ENCODE measurements at places on chromosomes 16 and 17.

DNA sequence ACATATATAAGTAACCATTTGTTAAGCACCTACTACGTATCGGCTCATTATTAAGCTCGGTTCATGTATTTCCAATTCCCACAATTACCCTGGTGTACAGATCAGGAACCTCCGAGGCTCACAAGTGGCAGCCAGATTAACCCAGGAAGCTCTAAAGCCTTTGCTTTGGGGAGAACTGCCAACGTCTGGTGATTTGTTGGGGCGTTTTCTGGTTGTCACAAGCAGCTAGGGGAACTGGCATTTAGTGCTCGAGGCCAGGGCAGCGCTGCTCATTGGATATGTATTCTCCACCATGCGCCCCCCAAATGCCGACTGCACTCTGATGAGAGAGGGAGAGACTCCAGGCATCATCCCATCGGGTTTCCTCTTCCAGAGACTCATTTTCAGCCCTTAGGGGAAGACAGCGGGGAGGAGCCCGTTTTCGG lies 541 bp downstream of the ZNF18 start:
- DNase-seq: no peak

DNA sequence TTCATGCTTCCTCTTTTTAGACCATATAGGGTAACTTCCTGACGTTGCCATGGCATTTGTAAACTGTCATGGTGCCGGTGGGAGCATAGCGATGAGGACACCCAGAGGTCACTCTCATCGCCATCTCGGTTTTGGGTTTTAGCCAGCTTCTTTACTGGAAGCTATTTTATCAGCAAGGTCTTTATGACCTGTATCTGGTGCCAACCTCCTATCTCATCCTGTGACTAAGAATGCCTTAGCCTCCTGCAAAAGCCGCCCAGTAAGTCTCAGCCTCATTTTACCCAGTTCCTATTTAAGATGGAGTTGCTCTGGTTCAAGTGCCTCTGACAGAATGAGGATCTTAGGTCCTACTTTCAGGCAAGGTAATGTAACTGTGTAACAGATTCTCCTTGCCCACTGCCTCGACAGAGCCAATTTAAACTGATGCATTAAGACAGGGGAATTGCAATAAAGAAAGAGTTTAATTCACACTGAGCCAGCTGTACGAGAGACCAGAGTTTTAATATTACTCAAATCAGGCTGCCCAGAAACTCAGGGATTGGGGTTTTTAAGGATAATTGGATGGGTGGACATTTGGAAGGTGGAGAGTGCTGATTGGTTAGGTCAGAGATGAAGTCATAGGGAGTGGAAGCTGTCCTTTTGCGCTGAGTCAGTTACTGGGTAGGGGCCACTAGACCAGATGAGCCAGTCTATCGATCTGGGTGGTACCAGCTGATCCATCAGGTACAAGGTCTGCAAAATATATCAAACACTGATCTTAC lies 59.9 kb upstream of the ATF7IP2 start:
- no peak for DNase-seq

- DNase-seq: peak; percentile 62
Measured at GRCh38 chr17:50297407-50297865, 23.2 kb downstream of the TMEM92 start.

DNA sequence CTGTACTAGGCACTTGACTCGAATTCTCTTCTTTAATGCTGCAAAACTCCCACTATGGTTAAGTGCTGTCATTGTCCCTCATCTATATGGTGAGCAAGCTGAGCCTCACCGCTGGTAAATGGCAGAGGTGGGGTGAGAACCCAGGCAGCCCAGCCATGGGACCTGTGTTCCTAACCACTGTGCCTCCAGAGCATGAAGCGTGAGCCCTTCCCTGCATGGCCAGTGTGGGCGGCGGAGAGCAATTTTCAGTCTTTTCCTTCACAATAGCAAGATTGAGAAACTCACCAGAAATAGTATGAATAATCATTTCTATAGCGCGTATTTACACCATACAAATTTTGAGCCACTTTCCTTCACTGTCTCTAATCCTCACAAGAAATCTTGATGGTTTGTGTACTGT lies 9.2 kb downstream of the BFAR start:
- DNase-seq: no peak

GRCh38 chr16:27316038-27316680 lies 2.4 kb downstream of the IL4R start:
- DNase-seq: no peak

DNA sequence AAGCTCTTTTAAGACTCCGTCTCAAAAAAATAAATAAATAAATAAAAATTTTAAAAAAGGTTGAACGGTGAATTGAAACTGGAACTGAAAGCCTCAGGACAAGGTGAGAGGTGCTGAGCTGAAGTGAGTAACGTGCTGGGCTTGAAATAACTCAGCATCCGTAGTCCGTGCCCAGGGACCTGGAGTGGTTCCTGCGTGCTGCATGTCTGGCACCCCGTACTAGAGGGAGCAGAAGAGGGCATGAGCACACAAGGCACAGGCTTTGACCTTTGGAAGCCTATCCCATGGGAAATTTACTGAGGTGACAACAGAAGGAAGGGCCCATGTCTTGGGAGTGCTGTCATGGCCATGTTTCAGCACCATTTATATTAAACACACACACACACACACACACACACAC lies 4.5 kb upstream of the MEIOB start:
- no peak for DNase-seq

DNA sequence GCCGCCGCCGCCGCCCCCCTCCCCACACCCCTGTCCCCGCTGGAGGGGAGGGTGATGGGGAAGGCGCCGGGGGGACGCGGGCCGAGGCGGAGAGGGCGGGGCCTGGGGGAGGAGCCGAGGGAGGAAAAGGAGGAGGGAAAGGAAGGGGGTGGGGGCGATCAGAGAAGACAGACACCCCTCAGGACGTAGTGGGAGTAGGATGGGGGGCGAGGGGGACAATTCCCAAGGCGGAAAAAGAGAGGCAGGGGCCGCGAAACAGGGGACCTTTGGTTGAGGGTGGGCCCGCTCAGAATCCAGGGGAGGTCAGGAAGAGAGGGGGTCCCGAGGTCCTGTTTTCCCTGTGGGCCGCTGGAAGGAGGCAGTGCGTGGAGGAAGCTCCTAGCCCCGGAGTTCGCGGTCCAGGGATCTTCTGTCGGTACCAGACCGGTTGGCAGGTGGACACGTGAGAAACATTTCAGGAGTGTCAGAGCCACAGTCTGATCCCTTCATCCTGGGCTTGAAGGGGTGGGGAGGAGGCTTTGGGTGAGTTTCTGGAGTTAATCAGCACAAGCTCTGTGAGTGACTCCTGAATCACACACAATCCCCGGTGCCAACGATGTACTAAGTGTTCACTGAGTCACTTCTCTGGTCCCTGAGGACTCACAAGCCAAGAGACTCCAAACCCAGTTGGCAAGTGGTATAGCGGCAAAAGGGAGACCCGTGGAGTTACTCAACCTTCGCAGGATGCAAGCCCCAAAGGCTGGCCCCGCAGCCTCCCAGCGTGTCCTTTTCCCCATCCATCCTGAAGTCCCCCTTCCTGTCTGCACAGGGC lies at the start of gene XYLT1:
XYLT1 (minus strand) TSS at position 53 of the 811 bp plus-strand sequence. CDS start 164 bp downstream, outside the sequence.
- DNase-seq: no peak

DNA sequence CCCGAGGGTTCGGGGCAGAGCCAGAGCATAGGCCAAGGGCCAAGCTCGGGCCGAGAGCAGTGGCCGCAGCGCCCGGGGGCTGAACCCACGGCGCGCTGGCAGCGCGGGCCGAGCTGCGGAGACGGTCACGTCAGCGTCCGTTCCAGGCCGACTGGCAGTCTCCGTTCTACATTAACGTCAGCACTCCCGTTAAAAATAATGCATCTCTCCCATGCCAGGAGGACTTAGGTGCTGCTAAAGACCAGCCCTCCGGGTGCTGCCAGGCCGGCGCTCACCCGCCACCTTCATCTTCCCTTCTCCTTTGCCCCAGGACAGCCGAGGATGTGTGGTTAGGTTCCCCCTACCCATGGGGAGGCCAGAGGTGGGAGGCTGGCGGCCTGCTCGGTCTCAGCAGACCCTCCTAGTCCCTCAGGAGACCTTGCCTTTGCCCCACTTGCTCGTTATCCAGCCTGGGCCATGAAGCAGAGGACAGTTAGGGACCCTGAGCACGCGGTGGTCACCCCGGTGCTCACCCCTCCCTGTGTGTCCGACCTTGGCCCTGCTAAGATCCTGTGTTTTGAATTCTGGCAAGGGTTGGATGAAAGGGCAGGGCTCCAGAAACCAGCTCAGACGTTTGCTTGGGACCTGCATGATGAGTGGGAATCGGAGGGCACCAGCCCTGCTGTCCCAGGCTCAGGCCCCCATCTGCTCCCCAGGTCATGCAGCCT lies 572 bp downstream of the MPG start:
- DNase-seq: no peak

- no peak for DNase-seq
Measured at GRCh38 chr17:56710986-56711385, 117.5 kb downstream of the NOG start.

GRCh38 chr16:57622361-57623250 lies 5.8 kb upstream of the ADGRG1 start:
- DNase-seq: no peak

GRCh38 chr16:86573646-86574508 lies 4.5 kb upstream of the FOXL1 start:
- DNase-seq: no peak

DNA sequence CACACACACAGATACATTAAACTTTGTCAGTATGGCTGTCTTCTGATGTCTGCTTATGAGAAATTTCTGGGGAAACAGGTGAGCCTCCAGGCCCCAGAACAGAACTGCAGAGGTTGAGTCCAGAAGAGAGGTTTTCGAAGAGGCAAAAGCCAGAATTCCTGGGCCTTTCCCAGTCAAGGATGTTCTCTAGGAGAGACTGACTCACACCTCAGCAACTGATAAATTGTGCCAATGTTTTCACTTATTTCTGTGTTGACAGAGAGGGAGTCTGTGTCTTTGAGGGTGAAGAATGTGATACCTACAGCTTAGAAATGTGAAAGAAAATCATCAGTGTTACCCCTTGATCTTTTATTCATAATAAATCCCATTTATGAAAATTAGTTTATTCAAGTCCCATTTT lies 30.3 kb downstream of the LDHD start:
- no peak for DNase-seq

GRCh38 chr16:17357307-17358062 lies 113.3 kb downstream of the XYLT1 start:
- DNase-seq: no peak

GRCh38 chr17:7323731-7324437 lies 5.3 kb downstream of the NEURL4 start:
- no peak for DNase-seq

DNA sequence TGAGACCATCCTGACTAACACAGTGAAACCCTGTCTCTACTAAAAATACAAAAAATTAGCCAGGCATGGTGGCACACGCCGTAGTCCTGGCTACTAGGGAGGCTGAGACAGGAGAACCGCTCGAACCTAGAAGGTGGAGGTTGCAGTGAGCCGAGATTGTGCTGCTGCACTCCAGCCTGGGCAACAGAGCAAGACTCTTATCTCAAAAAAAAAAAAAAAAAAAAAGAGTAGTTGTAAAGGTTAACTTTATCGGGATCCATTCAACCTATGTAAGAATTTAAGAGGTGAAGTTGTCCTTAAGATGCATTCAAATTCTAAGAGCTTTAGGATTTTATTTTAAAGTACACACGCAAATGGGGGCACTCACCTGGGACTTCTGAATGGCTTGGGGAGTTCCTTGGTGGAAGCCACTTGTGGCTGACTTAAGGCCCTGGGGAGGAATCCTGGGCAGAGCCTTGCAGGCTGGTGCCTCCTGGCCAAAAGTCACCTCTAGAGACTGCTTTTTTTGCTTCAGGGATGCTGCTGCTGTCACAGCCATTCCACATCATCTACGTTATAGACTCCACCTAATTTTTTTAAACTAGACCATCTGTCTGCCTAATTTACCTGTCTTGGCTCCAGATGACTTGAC lies 3.3 kb downstream of the CTCF start:
- no peak for DNase-seq

DNA sequence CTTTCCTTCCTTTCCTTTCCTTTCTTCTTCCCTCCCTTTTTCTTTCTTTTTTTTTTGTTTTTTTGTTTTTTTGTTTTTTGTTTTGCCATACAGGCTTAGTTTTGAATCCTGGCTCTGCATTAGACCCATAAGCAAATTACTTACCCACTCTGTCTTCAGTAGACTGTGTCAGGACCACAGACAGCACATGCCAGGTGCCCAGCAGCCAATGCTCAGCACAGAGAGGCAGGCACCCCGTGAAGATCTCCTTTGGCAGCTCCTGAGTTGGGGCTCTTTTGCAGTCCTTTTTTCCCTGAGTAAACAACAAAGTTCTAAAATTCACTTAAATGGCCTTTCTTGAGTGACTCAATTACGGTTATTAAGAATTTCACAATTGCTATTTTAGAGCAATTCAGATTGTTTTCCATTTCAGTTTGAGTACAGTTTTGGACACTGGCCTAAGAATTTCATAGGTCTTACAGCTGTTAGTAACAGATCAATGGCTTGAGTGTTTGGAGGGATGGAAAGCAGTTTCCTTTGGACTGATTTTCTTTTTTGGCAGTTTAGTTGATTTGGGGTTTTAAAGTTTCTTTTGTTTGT lies 26.2 kb upstream of the SLC5A11 start:
- DNase-seq: no peak

GRCh38 chr16:89332243-89332901 lies 114.9 kb downstream of the ZNF778 start:
- DNase-seq: no peak

GRCh38 chr16:4373909-4374742 lies 2.5 kb downstream of the VASN start:
- no peak for DNase-seq

- DNase-seq: no peak
Measured at GRCh38 chr17:44322236-44322895, 2.3 kb downstream of the SLC25A39 start.

GRCh38 chr16:52997922-52998321 lies 54.8 kb downstream of the CHD9NB start:
- no peak for DNase-seq

GRCh38 chr17:63634163-63634562 lies 11.9 kb downstream of the MAP3K3 start:
- no peak for DNase-seq
